ENCODE measurements at places on chromosomes 7 and 10. TPM values are rescaled to one million over a fixed set of nuclear protein-coding genes. Genes with fewer than 3 reads are reported as not detected.
A peak's percentile ranks its signal among the peaks of the same experiment; 100 is the strongest.

DNA sequence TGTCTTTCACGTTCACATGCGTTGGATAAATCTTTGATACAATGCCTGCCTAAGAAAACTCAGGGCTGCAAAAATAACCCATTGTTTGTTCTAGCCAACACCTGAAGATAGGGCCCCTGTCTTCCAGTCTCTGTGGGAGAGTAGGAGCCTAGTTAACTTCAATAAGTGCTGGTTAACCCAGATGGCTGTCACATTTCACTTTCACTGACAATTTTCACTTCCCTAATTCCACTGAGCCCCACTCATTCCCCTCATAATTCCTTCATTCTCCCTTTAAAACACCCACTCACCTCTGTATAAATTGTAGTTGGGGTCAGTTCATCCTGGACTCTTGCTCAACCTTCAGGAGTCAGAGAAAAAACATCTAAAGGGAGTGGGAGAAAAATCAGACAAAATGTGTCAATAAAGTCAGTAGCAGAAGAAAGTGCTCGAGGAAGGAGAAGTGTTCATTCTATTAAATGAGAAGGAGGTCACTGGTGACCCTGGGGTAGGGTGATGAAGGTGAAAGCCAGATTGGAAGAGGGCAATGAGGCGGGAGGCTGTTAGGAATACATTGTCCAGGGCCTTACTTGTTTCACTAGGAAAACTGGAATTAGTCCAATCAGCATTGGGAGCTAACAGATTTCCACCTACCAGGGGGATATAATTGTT is 51.2 kb upstream of the ABI1 start:
- H3K4me1 ChIP-seq = no peaks in the 10 kb centered on the region
- peaks cover 11% of the 10 kb centered on the region for H3K27me3 ChIP-seq
- H3K27ac ChIP-seq = no peak overlapping the region
- H3K4me3 ChIP-seq = no peak overlapping the region
- DNase-seq = no peak

DNA sequence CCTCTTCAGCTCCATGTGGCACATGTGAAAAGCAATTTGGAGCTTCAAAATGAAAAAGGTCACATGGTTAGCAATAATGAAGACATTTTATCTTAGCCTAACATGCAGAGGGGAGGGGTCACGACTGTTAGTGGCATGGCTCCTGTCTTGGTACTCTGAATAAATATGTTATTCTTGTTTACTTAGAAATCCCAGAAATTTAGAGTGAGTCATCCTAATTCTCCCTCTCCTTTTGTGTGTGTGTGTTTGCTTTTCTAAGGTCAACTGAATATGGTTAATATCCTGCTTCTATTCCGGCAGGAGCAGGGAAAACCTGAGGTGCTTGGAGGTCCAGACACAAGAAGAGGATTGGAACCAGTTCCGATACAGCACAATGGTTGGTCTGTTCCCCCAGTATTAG is 17.6 kb downstream of the BCCIP start:
- no peaks in the 10 kb centered on the region for H3K4me1 ChIP-seq
- DNase-seq = no peak
- H3K27me3 ChIP-seq = no peaks in the 10 kb centered on the region
- peaks cover 7% of the 10 kb centered on the region for H3K36me3 ChIP-seq

TRIM74 gene
- total RNA-seq = 0.94 TPM

LIPF gene
- total RNA-seq = not detected

CARD11 gene
- total RNA-seq = 196 TPM

DNA sequence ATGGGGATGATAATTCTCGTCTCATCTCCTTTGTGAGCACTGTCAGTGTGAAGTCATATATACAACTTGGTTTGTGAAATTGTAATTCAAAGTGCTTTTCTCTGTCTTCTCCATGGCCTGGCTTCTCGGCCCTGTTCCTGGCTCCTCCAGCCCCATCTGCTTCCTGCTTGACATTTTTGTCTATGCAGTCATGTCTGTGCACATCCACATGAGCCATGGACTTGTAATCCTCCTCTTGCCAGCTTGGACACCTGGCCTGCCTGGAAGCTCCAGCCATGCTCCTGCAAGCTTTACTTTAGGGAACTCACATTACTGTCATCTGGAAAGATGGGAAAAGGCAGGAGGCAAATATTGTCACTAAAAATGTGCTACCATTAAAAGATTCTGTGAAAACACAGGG is 576.0 kb upstream of the DPP6 start:
- H3K27ac ChIP-seq = no peak overlapping the region
- no peaks in the 10 kb centered on the region for H3K27me3 ChIP-seq
- H3K4me3 ChIP-seq = no peak overlapping the region

DNA sequence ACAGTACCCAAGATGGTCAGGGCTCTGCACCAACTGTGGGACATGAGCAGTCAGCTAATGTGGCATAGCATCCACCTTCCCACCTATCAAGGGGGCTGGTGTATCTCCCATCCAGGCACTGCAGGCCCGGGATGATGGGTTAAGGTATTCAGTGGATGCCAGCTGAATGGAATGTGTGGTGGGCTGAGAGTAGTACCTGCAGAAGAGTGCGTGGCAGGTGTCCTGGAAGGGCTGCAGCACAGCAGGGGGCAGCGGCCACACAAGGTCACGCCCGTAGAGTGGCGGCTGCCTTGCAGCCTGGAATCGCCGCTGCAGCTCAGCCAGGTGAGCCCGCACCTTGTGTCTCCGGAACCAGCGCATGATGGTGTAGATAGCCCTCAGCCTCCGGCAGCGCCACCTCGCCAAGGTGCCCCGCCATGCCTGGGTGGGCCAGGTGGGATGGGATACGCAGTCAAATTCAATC is 13.3 kb downstream of the MYO1G start:
- H3K36me3 ChIP-seq = peaks cover 51% of the 10 kb centered on the region
- DNase-seq = no peak
- H3K4me1 ChIP-seq = peaks cover 11% of the 10 kb centered on the region
- H3K4me3 ChIP-seq = no peak overlapping the region

DNA sequence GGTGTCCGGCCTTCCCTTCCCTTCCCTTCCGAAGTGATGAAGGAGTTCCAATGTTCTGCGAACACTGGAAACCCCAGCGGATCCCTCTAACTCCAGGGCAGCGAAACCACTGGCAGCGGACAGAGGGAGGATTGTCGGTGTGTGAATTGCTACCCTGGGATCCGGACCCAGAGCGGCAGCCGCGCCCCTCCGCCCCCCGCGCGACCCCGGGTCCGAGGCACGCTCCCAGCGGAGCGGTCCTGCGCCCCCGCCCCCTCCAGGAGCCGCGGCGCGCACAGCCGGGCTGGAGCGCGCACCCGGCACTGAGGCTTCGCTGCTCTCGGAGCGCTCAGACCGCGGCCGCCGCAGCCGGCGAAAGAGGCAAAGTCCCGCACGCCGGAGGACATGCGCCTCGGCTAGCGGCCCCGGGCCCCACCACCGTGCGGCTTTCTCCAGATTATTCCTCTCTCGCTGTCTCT is at the start of gene PTPRZ1:
TSS of gene PTPRZ1 (plus strand) at position 331 of the 458 bp plus-strand sequence. CDS start 339 bp downstream, outside the sequence.
- peaks cover 3% of the 10 kb centered on the region for H3K36me3 ChIP-seq
- peaks cover 7% of the 10 kb centered on the region for H3K4me1 ChIP-seq
- H3K27ac ChIP-seq = no peak within 1 kb of the TSS
- peaks cover 49% of the 10 kb centered on the region for H3K27me3 ChIP-seq
- no peak for DNase-seq

DNA sequence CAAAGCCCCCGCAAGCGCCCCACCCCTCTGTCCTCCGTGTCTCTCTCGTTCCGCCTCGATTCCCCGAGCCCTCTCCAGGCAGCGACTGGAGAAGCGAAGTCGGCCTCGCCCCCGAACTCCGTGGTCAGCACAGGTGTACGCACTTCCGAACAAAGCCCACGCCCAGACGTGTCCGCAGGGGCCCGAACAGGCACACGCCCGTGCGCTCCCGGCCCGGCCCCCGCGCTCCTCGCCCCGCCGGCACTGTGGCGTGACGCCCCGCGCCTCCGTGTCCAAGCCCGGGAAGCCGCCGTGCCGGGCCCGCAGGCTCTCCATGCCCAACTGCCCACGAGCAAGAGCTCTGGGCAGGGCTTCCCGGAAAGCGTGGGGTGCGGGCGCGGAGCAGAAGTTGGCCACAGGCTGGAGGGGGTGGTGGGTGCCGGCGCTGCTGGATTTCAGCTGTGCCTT is 662 bp downstream of the NRCAM start:
- H3K4me1 ChIP-seq = peaks cover 8% of the 10 kb centered on the region
- H3K27me3 ChIP-seq = peaks cover 75% of the 10 kb centered on the region
- no peaks in the 10 kb centered on the region for H3K36me3 ChIP-seq
- H3K27ac ChIP-seq = no peak overlapping the region
- peak overlapping the region; percentile 37 for H3K4me3 ChIP-seq

- H3K4me1 ChIP-seq = no peaks in the 10 kb centered on the region
- no peaks in the 10 kb centered on the region for H3K36me3 ChIP-seq
- no peak overlapping the region for H3K27ac ChIP-seq
- DNase-seq = no peak
- no peaks in the 10 kb centered on the region for H3K27me3 ChIP-seq
- H3K4me3 ChIP-seq = no peak overlapping the region
These were observed 63.8 kb downstream of the FOXP2 start for GRCh38 chr7:114478384-114478783.

GRCh38 chr7:77281780-77282478 is 82.3 kb upstream of the FGL2 start:
- H3K27ac ChIP-seq = no peak overlapping the region
- H3K4me1 ChIP-seq = no peaks in the 10 kb centered on the region
- no peak for DNase-seq
- H3K27me3 ChIP-seq = no peaks in the 10 kb centered on the region
- H3K36me3 ChIP-seq = peaks cover 4% of the 10 kb centered on the region

DNA sequence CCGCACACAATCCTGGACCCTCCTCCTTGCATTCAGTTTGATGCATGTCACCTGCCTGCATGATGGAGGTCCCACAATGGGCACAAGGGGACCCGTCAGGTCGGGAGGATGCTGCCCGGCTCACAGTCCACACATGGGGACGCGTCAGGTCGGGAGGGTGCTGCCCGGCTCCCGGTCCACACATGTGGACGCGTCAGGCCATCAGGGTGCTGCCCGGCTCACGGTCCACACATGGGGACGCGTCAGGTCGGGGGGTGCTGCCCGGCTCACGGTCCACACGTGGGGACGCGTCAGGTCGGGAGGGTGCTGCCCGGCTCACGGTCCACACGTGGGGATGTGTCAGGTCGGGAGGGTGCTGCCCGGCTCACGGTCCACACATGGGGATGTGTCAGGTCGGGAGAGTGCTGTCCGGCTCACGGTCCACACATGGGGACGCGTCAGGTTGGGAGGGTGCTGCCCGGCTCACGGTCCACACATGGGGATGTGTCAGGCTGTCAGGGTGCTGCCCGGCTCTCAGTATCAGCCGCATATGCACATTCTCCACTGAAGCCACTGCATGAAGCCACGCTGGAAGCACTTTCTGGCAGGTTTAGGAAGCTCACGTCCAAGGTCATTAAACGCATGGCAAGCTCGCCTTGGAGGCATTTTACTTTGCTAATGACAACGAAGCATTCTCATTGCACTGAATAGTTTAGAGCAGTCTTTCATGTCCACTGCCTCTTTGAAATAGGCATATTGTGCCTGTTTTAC is 50.3 kb downstream of the DIP2C start:
- no peak overlapping the region for H3K27ac ChIP-seq
- no peak for DNase-seq
- no peaks in the 10 kb centered on the region for H3K4me1 ChIP-seq
- no peak overlapping the region for H3K4me3 ChIP-seq
- peaks cover 23% of the 10 kb centered on the region for H3K27me3 ChIP-seq

DNA sequence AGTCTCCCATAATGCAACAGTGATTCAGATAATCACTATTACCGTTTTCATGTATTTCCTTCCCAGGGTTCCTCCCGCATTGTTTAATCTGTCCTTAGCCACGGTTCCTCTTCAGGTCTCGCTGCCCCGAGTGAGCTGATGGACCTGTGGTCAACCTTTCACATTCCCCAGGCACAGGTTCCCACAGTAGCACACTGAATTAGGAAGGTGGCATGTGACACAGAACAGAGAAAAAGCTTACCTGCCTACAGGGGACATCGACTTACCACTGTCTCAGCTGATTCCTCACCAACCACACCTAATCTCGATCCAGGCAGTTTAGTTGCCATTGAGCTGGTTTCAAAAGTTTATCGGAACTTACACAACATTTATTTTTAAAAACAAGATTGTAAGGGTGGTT is 72.2 kb downstream of the MTURN start:
- H3K27ac ChIP-seq = no peak overlapping the region
- no peak overlapping the region for H3K4me3 ChIP-seq
- no peaks in the 10 kb centered on the region for H3K27me3 ChIP-seq
- H3K36me3 ChIP-seq = no peaks in the 10 kb centered on the region
- no peak for DNase-seq

DNA sequence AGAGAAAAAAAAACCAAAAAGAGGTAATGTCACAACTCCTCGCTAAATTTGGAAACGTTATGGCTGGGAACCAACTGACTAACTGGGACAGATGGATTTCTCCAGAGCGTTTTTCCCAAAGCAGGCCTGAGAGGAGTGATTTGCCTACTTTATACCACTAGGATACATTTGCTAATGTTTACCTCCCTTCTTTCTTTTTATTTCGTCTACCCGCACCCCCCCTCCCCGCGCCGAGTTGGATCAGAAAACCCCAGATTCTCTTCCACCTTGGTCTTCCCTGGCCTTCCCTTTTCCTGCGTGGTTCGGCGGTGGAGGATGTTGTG is 7.2 kb downstream of the CPA2 start:
- no peak overlapping the region for H3K27ac ChIP-seq
- no peak overlapping the region for H3K4me3 ChIP-seq
- no peak for DNase-seq
- H3K4me1 ChIP-seq = peaks cover 12% of the 10 kb centered on the region
- peaks cover 17% of the 10 kb centered on the region for H3K27me3 ChIP-seq
- H3K36me3 ChIP-seq = no peaks in the 10 kb centered on the region

GNG11 gene
- total RNA-seq = not detected

GRCh38 chr10:33416209-33416608 is 81.7 kb upstream of the NRP1 start:
- no peaks in the 10 kb centered on the region for H3K36me3 ChIP-seq
- H3K27me3 ChIP-seq = peaks cover 29% of the 10 kb centered on the region
- no peak overlapping the region for H3K4me3 ChIP-seq

- no peak overlapping the region for H3K27ac ChIP-seq
- H3K4me3 ChIP-seq = no peak overlapping the region
- H3K4me1 ChIP-seq = no peaks in the 10 kb centered on the region
- H3K27me3 ChIP-seq = peaks cover 5% of the 10 kb centered on the region
These were observed 42.6 kb downstream of the ZNF503 start for GRCh38 chr10:75358835-75359421.

- peaks cover 11% of the 10 kb centered on the region for H3K4me1 ChIP-seq
- H3K27ac ChIP-seq = no peak overlapping the region
- H3K4me3 ChIP-seq = no peak overlapping the region
- peaks cover 13% of the 10 kb centered on the region for H3K36me3 ChIP-seq
- no peaks in the 10 kb centered on the region for H3K27me3 ChIP-seq
These were observed 15.5 kb downstream of the EXOC4 start for GRCh38 chr7:133268355-133268754.

DNA sequence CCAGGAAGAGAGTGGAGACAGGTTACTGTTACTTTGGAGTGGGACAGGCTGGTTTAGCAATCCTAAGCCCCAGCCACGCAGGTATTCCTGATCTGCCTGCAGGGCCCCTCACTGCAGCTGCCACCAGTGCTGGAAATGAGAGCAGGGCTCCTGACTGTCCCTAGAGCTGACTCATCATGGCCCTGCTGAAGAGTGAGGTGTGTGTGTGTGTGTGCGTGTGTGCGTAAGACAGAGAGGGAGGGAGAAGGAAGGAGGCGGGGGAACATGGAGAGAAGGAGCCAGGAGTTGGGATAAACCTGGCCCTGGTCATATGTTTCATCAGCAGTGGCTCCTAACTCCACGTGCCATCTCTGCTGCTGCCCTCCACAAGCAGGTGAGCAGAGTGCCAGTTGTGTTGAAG is 3.6 kb downstream of the FOXI2 start:
- no peak for DNase-seq
- no peak overlapping the region for H3K27ac ChIP-seq
- no peaks in the 10 kb centered on the region for H3K36me3 ChIP-seq
- no peak overlapping the region for H3K4me3 ChIP-seq
- H3K27me3 ChIP-seq = peaks cover 20% of the 10 kb centered on the region
- no peaks in the 10 kb centered on the region for H3K4me1 ChIP-seq
